ENCODE measurements at places on chromosomes 1 and 21.

- peak; percentile 51 for DNase-seq
These were observed 9.8 kb downstream of the ITSN1 start for GRCh38 chr21:33651965-33652680.

- no peak for DNase-seq
These were observed 10.4 kb downstream of the NR5A2 start for GRCh38 chr1:200037904-200038303.

GRCh38 chr1:180524915-180525714 lies 22.7 kb upstream of the ACBD6 start:
- DNase-seq, result no peak

- no peak for DNase-seq
These were observed 60.6 kb upstream of the C1orf21 start for GRCh38 chr1:184326278-184326677.

GRCh38 chr1:246306415-246307037 lies 200.6 kb downstream of the SMYD3 start:
- no peak for DNase-seq

- DNase-seq, result no peak
These were observed 142.1 kb upstream of the ZBTB40 start for GRCh38 chr1:22309572-22309971.

- peak; percentile 1 for DNase-seq
These were observed 317.7 kb downstream of the MATN1 start for GRCh38 chr1:30405631-30406212.

DNA sequence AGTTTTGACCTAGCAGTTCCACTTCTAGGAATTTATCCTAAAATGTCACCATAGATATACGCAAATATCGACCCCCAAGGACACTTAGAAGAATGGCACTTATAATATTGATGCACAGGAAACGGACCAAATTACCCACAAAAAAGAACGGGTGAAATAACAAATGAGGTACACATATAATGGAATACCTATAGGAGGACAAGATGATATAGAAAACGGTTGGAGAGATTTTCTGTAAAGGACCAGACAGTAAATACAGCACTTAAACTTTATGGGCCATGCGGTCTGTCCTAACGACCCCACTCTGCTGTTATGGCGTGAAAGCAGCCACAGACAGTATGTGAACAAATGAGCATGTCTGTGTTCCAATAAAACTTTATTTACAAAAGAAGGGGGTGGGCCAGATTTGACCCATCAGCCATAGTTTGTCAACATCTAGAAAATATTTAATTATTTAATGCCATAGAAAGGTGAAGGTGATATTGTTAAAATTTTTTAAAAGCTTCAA lies 2.4 kb downstream of the TMPRSS3 start:
- no peak for DNase-seq

- no peak for DNase-seq
These were observed 45.0 kb downstream of the ABCD3 start for GRCh38 chr1:94463056-94463764.

- no peak for DNase-seq
These were observed 130.6 kb downstream of the EDEM3 start for GRCh38 chr1:184624051-184624450.

DNA sequence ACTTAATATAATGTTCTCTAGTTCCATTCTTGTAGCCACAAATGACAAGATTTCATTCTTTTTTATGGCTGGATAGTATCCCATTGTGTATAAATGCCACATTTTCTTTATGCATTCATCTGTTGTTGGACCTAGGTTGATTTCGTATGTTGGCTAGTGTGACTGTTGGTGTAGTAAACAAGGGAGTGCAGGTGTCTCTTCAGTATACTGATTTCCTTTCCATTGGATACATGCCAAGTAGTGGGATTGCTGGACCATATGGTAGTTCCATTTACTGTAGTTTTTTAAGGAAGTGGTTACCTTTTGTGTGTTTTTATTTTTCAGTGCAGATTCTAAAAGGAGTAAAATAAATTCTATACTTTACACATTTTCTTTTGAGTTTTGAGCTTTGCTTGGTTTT lies 5.7 kb downstream of the PARK7 start:
- no peak for DNase-seq

DNA sequence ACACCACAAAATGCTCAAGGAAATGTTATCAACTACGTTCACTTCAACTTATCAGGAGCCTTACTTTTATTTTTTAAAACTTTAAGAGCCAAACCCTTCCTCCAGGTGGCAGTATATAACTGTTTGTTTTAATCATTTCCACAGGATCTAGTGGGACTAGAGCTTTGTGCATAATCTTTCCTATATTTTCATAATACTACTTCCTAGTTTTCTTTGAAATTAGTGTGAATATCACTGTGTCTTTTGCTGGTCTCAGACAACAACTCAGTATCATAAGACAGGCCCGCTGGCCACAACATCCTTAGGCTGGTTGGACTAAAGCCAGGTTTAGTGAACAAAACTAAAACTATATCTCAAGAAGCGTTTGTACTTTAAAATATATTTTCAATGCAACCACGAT lies 145.5 kb downstream of the TIAM1 start:
- DNase-seq, result no peak

DNA sequence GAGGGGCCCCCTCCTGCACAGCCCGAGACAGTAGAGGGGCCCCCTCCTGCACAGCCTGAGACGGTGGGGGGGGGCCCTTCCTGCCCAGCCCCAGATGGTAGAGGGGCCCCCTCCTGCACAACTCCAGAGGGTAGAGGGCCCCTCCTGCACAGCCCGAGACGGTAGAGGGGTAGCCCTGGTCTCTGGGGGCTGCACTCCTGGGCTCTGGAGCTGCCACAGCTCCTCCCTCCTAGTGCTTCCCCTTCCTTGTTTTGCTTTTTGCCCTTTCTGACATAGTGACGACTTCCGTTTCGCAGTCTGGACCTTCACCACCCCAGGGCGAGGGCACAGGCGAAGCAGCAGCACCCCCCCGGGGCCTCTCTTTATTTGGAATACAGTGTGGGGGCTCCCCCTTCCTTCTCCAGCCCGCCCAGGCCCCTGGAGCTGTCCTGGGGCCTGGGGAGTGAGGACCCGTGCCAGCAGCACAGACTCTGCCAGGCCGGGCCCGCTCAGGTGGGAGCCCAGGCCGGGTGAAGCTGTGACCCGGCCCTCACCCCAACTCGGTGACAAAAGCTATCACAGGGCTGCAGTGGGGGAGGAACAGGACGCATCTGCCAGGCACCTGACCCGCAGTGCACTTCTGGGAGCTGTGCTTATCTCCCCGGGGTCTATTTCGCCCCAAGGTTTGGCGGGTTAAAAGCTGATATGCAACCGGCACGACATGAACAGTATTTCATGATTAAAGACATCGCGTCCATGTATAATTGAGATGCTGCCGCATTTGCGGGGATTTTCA lies 1.1 kb upstream of the PRXL2B start:
- DNase-seq, result peak; percentile 61

DNA sequence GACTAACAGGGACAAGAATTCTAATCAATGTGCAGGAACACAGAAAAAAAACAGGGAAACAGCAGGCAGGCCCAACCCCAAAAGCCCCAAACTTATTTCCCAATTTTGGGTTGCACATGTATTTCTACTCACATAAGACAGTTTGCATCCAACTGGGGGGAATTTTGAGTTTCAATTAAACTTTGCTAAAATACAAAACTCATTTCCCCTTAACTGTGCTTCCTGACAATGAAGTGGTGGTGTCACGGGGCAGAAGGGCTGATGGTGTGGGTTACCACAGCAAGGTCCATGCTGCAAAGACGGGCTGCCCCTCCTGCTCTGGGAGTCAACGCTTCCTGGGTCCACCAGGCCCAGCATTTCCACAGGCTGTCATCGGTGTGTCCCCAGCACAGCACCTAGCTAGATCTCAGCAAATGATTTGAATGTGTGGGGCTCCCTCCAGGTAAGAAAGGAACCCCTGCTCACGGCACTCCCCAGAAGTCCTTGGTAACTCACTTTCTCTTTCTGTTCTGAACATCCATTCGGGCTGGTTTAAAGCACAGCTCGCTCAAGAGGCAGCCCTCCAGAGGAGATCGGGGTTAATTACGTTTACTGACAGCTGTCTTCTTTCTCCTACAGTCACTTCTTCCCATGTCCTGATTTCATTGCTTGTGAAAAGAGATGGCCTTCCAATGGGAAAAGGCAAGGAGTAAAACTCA lies 27.4 kb downstream of the HIVEP3 start:
- DNase-seq, result no peak

DNA sequence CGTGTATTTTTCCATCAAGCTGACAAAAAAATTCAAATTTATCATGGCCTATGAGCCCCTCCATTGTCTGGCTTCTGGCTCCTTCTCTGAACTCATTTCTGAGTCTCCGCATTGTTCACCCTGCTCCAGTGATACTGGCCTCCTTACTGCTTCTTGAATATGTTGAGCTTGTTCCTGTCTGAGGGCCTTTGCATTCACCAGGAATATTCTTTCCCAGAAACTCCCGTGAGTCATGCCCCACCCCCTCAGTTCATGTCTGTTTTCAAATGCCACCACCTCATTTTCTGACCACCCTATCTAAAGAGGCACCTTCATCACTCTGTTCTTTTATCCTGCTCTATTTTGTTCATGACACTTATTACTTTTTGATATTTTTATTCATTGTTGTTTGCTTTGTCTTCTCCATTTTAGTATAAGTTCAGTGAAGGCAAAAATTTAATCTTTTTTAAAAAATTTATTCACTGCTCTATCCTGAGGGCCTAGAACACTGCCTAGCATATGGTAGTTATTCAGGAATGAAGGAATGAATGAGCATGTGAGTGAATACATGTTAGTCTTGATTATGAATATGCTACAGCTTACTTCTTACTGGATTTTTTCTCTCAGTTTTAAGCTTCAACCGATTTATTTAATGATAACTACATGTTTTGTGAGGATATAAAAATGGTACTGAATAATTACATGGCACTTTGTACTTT lies 140.4 kb upstream of the C1orf105 start:
- no peak for DNase-seq

DNA sequence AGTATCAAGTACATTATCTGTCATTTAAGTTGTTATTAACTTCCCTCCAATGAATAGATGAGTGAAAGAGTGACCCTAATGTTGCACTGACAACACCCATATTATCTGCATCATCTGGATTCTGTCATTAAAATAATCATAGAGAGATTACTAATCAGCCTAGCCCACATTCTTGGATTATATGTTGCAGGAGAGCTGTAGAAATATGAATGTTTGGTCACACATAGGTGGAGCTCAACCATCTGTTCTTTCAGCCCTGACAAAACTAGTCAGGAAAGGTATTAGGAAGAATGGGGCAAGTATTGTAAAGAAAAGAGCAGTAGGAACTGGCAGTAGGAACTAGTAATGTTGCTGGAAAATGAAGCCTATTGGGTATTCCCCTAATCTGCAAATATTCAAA lies 15.4 kb downstream of the FLG2 start:
- no peak for DNase-seq

DNA sequence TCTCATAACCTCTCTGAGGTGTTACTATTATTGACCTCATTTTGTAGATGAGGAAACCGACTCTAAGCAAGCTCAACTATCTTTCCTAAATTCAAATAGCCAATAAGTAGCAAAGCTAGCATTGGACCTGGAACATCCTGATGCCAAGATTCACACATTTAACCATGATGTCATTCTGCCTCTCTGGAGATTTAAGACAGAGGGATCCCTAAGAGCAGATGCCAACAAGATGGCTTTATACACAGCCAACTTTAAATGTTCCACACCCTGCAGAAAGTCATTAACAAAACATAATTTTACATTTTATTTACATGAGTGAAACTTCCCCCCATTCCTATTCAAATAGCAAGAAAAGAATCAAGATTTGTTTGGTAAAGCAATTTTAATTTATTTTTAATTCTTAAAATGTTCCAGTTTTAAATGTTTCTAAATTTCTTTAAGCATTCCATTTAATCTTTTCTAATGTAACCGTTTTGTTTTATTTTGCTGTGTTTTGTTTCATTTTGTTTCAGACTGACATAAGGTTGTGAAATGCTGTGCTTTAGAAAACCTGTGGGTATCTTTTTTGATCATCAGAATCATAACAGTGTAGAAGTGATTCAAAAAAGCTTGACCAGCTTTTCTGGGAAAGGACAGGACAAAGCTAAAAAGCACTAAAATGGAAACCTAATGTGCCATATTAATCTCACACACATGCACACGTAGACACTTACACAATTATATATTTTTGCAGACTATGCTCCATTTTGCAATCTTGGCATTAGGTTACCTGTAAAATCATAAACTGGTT lies 7.6 kb upstream of the VAV3 start:
- no peak for DNase-seq

DNA sequence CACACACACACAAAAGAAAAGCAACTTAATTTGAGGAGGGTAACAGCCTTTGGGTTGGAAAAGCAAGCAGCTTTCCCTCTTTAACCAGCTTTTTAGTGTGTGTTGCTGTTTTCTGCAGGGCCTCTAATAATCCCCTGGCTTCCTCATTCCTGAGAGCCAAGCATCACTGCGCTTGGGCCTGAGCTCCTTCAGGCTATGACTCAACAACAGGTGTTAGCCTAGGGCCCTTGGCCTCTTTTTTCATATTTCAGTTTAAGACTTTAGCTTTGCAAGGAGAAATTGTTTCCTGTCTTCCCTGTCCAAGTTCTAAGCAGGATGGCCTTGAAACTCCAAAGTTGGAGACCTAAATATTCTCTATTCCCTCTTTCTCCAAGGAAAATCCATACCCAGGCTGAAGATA lies 26.2 kb upstream of the SNX27 start:
- DNase-seq, result peak; percentile 77

DNA sequence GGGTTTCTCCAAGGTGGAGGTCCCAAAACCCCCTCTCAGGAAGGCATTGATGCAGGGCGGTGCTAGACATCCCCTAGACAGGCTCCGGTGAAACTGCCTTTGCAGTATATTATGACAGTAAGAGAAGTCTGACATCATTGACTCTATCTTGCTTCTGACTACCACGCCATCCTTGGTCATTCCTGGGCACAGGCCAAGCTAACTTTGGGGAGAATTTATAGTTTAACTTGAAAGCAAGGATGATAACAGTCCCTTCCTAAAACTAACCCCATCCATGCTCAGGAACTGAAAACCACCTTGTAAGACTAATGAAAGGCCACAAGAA lies 30.3 kb downstream of the RSPH1 start:
- DNase-seq, result no peak

- no peak for DNase-seq
These were observed 132.1 kb downstream of the TGFBR3 start for GRCh38 chr1:91753878-91754277.

GRCh38 chr1:201673093-201673492 lies 134.2 kb downstream of the NAV1 start:
- DNase-seq, result no peak
